GM12864 (cell line): ENCODE measurements at places on chromosomes 1 and 21.

GRCh38 chr1:28329395-28330153, 734 bp downstream of the MED18 start:
- no peak for DNase-seq

DNA sequence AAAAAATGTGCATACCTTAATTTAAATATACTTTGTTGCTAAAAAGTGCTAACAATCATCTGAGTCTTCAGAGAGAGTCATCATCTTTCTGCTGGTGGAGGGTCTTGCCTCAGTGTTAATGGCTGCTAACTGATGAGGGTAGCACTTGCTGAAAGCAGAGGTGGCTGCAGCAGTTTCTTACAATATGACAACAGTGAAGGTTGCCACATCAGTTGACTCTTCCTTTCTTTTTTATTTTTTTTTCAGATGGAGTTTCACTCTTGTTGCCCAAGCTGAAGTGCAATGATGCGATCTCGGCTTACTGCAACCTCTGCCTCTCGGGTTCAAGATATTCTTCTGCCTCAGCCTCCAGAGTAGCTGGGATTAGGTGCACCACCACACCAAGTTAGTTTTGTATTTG, 2.6 kb upstream of the CFAP45 start:
- no peak for DNase-seq

DNA sequence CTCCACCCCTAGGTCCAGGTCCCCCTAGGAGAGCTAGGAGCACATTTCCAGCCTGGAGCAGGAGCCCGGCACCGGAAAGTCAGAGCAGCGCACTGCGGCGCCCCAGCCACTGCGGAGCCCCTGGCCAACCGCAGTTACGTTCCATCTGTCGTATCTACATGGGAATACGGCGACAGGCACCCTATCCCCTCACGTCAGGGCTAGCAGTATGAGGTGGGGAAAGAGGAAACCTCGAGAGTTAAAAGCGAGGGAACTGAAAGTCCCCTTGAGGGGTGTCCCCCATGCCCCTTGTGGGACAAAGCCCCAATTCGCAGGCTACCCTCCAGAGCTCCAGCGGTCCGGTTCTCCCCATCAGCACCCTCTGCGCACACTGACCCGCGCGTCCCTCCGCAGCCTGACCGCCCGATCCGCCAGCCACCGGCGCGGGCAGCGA, 995 bp downstream of the COLGALT2 start:
- DNase-seq, result no peak

DNA sequence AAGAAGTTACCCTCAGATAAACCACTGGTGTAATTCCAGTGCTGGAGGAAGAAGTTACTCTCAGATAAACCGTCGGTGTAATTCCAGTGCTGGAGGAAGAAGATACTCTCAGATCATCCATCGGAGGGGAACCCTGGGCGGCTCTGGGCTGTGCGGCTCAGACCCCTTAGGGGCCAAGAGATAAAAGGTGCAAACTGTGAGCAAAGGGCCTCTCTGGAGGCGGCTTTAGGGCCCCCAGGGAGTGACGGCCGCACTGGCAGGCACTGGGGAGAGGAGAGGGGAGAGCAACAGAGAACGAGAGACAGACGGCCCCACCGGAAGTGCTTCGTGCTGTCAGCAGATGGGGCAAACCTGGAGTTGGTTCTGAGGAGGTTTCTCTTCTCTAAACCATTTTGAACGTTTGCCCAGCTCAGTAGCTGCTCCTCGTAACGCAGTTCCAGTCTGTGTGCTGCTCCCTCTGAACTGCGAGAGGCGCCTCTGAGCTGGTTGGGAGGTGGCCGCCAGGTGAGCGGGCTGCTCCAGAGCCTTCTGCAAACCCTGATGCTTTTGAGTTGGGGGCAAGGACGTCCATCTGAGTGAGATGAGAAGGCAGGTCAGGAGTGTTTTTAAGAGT, 62.6 kb upstream of the COL6A1 start:
- DNase-seq, result no peak

DNA sequence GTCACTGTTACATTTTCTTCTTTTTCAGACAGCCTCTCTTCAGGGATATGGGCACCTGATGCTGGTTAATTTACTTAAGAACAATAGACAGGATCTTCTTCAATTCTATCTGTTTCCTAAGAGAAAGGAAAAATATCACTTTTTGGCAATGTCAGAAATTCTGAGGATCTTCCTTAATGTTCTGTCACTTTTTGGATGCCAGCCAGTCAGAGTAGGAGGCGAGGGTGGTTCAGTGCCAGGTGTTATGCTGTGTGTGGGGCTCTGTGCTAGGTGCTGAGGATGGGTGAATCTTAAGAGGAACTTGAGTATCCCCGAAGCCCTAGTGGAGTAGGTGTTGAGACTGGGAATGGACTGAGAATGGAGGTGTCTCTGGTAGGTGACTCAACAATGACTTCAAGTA, 133.5 kb downstream of the UCK2 start:
- no peak for DNase-seq

- no peak for DNase-seq
These were observed at the start of gene RHOU for GRCh38 chr1:228734881-228735801. Gene RHOU (plus strand): TSS chr1:228735479. CDS start chr1:228735743, 264 bp downstream.

DNA sequence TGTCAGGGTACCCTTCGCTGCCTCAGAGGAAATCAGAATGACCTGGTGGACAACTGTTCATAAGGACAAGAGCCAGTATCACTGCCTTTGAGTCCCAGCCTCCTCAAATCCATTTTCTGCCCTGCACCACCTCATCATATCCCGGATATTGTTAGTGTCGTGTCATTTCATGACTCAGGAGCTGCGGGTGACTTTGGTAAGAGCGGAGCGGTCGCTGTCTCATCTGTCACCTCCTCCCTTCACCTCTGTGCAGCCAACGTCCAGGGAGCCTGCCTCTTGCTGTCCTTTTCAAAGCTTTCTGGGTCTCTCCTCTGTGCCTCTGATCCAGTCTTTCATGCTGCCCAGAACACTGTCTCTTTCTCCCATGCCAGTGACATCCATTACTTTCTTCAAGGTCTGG, 7.0 kb upstream of the C1orf198 start:
- no peak for DNase-seq

DNA sequence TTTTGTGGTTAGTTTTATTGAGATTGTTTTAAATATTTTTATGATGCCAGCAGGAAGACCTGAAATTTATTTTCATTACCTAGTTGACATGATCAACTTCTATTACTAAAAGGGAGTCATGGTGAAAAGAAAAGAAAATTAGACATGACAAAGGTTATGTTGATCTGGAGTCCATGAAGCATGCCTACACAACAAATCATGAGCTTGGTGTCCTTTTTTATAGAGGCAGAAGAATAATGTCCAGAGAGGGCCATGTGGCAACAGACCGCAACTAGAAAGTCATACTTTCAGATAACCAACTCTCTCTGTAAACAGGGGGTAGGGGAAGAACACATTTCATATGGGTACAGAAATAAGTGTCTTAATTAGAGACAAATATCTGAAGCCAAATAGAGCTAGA, 175.5 kb upstream of the HOOK1 start:
- DNase-seq, result no peak

DNA sequence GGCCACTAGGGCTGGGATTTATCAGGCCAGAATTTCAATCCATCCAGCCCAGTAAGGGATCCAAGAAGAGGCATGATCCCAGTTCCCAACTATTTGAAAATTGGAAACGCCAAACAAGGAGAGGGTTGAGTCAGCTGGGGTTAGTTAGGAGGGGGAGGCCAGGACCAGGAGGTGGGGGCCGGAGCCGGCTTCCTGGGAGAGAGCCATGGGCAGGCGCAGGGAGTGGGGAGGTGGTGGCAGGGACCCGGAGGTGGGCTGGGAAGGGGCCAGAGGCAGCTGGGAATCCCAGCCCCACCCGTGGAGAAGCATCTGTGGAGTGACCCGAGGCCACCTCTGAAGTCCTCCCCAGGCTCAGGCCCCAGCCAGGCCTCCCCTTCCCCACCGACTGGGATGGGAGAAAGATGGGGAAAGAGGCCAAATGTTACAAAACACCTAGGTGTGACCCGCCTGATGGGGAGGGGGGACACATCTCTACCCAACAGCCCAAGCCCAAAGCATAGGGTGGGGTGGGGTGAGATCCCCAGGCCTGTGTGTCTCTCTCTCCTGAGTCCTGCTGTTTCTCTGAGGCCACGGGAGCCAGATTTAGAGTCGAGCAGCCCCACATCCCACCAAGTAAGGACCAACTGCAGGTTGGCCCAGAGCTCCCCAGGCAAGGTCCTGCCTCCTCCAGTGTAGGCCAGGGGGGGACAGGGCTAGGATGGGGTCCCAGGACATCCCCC, 10.1 kb downstream of the HSPG2 start:
- no peak for DNase-seq

DNA sequence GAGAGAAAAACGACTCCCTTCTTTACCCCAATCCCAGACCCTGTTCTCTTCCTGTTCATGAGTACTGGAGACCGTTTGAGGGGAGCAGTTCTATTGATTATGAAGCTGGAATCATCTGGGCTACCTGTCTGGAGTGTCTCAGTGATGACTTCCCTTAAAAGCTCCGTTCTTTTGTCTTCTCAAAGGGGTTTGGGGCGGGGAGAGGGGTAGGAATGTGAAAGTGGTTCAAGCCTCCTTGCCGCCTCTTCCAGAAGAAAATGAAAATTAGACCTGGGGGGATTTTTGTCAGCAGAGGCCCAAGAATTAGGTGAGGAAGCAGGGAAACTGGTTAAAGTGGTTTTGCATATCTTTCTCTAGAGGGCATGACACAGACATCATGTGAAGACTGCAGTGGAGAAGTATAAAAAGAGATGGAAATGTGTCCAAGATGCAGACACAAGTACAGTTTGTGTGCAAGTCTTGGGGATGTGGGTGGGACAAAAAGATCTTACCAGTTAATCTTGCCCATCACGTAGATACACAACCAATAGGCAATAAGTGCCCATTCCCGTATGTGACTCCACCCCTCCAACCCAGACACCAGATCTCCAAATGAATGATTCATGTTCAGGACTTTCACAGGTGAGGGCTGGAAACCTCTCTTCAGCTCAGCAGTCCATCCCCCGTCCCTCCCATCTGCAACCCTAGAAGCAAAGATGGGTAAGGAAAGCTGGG, 470 bp upstream of the MTMR11 start:
- no peak for DNase-seq

DNA sequence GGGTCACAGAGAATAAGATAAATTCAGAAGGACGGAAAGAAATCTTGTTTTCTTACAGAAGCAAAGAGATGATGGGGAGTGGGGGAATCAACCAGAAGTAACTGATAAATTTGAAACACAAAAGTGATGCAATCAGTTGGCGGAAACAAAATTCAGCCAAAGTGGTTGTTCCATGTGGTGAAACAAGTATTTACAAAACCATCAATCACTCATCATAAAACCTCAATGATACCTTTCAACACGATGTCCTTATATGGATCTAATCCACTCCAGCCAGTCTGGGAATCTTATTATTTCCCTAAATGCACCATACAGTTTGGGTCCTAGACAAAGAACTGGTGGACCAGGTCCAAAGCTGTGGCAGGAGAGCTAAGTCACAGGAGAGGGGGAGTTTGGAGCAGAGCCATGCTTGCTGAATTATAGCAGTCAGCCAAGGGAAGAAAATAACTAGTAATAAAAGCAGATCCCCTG, 303.8 kb upstream of the LRRC7 start:
- DNase-seq, result no peak

DNA sequence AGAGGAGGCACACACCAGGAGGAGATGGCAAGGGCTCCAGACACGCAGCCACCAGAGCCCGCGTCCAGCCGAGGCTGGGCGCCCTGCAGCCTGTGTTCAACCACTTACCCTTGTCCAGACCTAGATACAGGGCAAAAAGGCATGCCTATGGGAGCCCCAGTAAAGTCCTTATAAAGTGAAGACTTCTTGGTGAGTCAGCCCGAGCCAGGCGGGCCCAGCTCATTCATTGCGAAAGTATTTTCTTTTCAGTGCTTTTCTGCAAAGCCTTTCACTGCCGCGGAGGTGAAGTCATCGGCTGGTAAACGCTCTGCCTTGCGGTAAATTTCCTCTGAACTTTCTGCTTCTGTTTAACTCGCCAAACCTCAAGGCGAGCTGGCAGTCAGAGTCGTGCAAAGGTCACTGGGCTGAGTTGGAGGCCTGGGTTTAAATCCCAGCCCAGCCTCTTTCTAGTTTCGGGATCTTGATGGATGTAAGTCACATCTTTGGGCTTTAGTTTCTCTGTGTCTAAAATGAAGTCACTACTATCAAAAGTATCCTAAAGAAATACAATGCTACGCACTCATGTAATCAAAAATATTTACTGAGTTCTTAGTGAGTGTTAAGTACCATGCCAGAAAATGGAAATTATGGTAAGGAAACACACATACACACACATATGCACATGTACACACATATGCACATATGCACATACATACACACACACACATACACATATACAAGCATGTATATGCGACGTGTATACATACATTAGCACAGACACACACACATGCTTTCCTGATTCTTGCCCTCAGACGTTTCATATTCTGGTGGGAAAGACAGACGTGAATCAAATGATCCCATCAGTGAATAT, 54.7 kb upstream of the IFFO2 start:
- peak; percentile 18 for DNase-seq

DNA sequence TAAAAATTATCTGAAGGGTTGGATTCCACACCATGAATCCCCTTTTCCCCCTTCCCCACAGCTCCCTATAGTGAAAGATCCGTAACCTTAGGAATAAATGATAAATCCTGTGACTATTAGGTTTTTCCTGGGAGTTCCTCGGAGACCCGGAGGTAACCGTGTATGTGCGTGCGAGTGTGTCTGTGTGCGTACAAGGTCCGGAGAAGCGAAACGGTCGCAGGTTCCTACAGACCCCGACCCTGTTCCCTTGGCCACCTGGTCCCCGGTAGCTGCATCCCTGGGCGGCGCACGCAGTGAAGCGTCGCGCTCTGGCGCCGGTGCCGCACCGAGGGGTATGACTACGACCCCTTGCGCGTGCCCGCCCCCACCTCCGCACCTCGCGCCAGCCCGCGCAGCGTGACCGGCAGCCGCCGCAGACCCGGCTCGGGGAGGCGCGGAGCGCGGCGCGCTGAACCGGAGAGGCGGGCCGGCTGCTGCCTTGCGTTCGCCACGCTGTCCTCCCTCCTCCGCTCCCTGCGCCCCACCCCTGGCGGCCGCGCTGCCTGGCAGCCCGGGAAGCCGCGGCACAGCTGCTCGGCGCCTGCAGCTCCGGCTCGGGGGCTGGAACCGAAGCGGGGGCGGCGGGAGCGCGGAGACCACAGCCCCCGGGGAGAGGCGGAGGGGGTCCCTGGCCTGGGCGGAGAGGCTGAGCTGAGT, at the start of gene AK5:
TSS of gene AK5 (plus strand) at position 529 of the 696 bp plus-strand sequence. CDS start 295 bp downstream, outside the sequence.
- DNase-seq, result no peak

DNA sequence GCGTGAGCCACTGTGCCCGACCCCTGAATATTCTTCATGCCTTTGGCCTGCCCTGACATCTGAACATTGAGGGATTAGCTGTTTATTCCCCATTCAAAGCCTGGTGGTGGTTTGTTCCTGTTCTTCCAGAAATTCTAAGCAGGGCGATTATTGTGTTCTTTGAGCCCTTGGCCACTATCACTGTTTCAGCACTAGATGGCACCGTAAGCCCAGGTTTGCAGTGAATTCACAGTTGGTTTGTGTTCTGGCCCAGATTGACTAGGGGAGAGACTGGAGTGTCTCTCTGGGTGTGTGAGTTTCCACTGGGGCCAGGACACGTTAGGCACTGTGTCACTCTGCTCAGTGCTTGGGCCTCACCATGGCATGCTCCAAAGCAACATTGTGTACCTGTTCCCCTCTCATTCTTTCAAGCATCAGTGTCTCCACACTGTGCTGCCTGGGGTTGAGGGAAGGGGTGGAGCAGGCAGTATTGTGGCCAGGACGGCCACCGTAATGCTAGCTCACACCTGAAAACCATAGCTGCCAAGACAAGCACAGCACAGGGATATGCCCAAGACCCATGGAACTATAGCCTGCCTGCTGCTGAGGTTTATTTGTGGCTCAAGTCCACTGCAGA, 52.7 kb downstream of the PKN2 start:
- DNase-seq, result peak; percentile 5
